ENCODE measurements at places on chromosomes 16 and 17.
A peak's percentile ranks its signal among the peaks of the same experiment; 100 is the strongest.

DNA sequence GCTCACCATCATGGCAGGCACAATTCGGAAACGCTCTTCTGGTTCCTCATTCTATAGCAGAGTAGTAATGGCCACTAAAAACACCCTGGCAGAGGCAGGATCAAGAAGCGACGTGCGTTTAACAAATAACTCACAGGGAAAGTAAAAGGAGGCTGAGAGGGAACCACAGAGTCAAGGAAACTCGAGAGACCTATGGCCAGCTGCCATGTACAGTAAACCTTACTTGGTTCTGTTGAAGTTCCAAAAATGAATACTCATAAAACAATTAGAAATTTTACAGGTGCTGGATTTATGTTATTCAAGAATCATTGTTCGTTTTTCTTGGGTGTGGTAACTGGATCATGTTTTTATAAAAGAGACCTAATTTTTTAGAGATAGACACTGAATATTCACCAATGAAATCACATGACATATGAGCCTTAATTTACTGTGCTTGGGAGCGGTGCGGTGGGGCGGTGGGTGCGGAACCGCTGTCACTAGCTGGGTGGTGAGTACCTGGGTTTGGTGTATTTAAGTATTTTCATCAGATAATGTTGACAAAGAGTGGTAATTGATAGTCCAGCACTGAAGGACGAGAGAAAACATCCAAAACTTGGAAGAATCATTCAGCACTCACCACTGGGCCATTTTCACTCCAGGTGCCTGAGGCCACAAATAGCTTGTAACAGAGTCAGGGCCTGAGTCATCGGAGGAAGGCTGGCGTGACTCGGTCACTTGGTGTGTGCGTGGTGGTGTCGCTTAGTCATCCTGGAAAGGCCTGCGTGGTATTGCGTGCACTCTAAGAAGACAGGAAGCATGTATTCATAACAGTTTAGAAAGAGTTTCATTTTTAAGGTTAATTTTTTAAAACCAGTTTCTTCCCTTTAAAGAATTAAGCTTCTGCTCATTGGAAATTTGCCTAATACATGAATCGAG lies 135.4 kb upstream of the CHMP6 start:
- DNase-seq: peak; percentile 36

GRCh38 chr16:21584817-21585216 lies 14.6 kb upstream of the METTL9 start:
- DNase-seq: no peak

GRCh38 chr17:6753546-6753945 lies 2.3 kb upstream of the XAF1 start:
- no peak for DNase-seq

DNA sequence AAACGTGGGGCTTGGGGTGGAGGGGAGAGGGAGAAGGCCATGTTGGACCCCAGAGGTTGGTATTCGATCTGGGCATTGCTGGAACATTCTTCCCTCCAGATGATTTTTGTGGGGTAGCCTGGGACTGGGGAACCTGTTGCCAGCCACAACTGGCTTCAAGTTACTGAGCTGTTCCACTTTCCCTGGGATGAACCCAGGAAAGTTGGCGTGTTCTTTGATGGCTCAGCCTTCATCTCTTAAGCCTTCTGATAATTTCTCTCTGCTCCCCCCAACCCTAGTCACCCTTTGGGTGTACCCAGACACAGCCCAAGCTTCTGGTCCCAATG lies 2.1 kb downstream of the TBX21 start:
- DNase-seq: no peak

GRCh38 chr16:89748076-89748475 lies 26.7 kb downstream of the ZNF276 start:
- DNase-seq: no peak

GRCh38 chr16:11049396-11050059 lies 105.2 kb downstream of the CLEC16A start:
- DNase-seq: no peak

- no peak for DNase-seq
Measured at GRCh38 chr17:4573115-4573514, 11.2 kb upstream of the SMTNL2 start.

DNA sequence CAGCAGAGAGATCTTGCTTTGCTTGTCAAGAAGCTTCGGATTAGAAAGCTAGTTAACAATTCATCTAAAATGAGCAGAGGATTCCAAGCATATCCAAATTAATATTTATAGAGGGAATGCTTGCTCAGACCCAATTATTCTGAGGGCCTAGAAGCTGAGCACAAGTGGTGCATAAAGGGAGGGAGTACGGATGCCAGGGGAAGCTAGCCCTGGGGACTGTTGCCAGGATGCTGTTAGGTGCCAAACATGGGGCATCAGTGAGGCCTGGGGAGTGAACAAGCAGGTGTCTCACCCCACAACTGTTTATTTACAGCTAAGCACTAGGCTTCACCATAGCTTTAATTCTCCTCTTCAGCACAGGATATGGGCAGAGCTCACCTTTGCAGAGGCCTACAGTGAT lies 684.1 kb upstream of the C16orf82 start:
- DNase-seq: no peak

DNA sequence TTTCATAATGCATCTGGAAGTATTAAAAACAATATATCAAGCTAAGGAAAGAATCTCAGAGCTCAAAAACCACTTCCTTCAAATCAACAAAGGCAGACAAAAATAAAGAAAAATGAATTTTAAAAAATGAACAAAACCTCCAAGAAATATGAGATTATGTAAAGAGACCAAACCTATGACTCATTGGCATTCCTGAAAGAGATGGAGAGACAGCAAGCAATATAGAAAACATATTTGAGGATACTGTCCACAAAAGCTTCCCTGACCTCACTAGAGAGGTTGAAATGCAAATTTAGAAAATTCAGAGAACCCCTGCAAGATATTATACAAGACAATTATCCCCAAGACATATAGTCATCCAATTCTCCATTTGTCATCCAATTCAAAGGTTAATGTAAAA lies 311.3 kb upstream of the SOX9 start:
- no peak for DNase-seq

DNA sequence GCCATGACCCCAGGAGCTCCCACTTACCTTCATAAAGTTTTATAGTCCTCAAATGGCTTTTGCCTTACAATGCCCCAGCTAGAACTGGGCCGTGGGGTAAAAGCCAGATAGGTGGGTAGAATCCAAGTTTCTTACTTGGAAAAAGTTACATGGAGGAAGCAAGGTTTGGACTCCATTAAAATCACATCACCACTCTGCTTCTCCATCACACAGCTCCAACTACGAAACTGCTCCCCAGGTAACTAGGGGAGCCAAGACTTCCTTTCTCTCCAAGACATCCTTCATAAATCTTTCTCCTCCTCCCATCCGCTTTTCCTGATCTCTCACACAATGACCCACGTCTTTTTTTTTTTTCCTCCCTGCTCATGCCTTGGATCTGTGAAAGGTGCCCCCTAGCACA lies 130.8 kb upstream of the RCVRN start:
- no peak for DNase-seq

DNA sequence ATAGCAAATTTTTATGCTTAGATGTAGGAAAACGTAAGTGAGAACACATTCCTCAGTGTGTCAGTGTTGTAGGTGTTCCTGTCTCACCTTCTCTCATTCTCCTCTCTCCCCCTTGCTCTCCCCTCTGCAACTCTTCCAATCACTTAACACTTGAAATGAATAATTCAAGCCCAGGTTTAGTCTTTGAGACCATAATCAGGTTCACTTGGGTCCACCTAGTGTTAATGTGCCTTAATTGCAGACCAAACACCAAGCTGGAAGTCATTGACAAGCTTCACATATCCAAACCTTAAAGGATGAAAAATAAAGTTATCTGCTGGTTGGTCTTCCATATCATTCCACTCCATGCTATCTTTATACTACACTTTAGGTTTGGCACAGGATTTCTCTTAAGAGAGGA lies 37.0 kb downstream of the STXBP4 start:
- no peak for DNase-seq

GRCh38 chr16:67241008-67241900 lies 6.0 kb downstream of the FHOD1 start:
- DNase-seq: no peak

DNA sequence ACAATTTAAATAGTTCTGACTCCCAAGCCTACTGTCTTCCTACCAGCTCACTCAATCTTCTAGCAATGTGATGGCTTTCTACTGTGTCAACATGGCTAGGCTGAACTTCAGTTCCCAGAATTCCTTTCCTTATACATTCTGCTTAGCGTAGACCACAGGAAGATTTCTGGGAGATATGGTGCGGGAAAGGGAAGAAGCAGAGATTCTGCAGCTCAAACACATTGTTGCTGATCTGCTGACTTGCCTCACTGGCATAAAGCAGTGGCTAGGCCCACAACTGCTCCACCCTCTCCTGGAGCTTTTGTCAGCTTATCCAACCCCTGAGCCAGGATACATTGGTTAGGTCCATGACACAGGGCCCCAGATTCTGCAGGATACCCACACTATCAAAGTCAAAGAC lies 58.8 kb downstream of the GAS7 start:
- no peak for DNase-seq

DNA sequence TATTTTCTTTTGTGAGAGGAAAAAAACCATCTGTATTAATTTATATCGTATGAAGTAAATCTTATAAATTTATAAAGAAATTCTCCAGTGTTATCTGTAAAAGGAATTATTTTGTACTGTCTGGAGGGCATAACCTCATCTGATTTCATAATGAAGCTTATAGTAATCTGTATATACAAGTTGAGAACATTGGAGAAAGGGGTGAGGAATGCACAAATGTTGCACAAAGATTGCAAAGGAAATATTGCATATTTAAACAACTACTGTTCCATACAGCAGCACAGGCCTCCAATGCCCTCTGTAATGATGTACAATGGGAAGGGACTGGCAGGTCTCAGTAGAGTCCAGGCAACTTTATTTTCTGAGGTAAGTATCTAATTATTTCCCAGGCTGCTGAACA lies 50.8 kb upstream of the KCNJ16 start:
- no peak for DNase-seq

DNA sequence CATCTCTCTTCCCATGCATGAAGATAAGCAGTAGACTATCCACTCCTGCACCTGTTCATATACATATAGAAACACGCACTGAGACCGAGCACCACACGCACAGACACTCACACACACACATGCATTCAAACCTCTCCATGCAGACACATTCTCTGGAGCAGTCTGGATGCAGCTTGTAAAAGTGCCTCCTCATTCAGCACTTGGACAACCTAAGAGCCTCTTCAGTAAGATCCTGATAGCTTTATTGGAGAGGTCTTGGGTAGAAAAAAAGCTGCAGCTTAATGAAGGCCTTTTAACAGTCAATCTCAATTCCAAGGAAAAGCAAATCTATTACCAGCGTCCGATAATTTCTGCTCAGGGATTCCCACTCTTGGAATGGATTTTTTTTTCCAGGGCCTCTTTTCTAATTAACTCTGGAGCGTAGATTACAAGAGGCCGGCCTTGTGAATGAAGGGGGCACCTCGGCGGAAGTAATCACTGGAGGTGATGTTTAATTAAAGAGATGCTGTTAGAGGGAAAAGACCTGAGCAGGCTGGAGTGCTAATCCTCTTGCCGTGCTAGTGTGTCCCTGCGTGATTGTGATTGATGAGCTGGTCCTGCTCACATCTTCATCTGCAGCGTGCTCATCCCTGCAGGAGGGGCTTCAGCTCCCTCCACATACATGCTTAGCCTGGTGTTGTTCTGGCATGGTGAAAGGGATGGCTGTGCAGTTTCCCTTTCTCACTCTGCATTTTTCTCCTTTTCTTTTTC lies 155.1 kb downstream of the RBFOX1 start:
- DNase-seq: no peak

DNA sequence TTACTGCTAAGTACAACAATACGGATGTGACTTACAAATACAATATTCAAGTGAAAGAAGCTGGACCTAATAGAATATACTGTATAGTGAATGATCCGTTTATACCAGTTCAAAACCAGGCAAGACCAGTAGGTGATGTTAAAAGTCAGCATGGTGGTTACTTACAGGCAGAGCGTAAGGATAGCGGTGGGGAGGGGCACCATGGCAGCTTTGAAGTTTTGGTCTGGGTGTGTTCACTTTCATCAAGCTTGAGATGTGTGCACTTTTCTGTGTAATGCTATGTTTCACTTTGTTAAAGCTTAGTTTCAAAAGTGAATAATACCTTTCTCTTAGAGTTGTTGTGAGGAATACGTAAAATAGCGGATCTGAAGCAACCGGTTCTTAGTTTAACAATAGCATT lies 16.5 kb upstream of the SLC35G3 start:
- no peak for DNase-seq

DNA sequence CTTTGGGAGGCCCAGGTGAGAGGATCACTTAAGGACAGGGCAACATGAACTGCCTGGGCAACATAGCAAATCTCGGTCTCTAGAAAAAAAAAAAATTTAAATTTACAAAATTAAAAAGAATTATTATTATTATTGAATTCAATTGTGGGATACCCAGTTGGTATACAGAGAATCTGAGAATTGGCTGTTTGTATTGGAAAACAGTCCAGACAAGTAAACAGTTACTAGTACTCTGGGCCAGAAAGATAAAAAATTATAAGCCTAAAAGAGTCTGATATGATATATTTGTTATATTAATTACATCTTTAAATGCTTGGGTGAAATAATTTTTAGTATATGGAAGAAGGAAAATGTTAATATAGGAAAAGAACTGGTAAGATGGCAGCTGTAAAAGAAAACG lies 15.0 kb downstream of the CCDC47 start:
- DNase-seq: no peak

DNA sequence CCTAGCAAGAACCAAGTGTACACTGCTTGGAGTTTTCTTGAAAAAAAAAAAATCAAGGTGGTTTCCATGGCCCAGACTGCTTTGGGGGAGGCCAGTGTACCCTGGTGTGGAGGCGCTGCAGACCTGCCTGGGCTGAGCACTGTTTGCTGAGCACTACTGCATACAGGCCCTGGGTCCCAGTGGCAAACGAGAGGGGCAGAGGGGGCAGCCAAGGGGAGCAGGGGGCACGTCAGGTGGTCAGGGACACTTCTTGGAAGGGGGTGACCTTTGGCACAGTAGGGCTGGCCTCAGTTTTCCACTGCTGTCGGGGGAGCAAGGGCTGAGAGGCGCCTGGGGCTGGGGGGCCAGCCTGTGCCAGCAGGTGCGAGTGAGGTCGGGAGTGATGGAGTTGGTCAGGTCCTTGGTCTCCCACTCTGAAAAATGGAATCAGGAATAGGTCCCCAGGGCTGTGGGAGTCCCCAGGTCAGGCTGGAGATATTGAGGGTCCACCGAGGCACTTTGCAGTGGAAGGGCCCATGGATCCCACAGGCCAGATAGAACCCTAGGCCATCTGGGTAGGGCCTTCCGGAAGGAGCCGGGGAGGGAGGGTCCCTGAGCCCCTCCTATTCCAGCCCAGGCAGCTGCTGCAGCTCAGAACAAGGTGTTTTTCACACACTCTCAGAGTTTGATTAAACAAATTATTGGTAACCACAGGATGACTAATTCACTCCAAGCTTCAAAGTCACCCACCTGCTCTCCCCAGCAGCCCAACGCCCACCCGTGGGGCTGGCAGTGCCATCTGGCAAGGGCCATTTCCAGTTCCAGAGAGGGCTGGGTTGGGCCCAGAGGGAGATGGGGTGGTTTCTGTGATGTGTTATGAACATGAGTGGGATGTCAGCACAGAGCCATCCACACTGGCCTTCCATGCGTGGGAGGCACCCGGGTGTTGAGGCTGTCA lies 3.5 kb downstream of the ZFPM1 start:
- DNase-seq: peak; percentile 29

GRCh38 chr16:46842192-46842895 lies 11.4 kb upstream of the C16orf87 start:
- no peak for DNase-seq

GRCh38 chr17:67509390-67510287 lies 132.6 kb downstream of the PITPNC1 start:
- no peak for DNase-seq
